Activated effector memory CD4-positive, alpha-beta T cell treated with anti-CD3 and anti-CD28 coated beads, Interleukin-2, amount 50 U/mL, for 16 hours (primary cell): ENCODE measurements at places on chromosomes 5 and 9.

DNA sequence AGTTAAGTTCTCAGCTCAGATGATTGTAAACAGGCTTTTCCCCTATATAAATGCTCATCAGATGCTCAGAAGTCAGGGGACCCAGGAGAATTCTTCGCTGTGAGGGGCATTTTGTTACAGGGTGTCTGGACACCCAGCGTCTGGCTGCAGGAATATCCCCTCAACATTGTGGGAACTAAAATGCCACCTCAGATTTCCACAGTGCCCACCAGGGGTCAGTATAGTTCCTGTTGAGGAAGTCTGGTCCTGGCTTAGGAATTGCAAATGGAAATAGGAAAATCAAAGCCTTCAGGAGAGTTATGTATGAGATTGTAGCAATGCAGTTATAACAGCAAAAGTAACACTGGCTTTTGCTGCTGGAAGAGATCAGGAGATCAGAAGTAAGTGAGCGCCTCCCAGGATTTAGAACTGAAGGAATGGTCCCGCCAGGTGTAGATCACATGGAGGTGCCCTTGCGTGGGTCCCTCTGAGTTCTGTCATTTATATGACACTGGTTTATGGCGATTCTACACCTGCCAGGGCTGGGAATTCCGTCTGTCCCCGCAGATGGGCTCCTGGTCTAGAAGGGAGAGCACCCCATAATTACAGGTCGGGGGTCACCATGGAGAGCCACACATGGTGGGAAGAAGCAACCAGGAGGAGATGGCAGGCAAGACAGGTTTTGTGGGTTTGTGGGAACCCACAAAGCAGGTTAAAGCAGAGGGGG is 47.1 kb upstream of the CTSL start:
- DNase-seq = peak; percentile 74

- DNase-seq = no peak
Measured at GRCh38 chr5:78761840-78762239, 113.3 kb upstream of the LHFPL2 start.

- no peak for DNase-seq
Measured at GRCh38 chr9:109910671-109911518, 130.9 kb downstream of the PALM2AKAP2 start.

- no peak for DNase-seq
Measured at GRCh38 chr5:6737043-6737941, 24.1 kb downstream of the TENT4A start.

DNA sequence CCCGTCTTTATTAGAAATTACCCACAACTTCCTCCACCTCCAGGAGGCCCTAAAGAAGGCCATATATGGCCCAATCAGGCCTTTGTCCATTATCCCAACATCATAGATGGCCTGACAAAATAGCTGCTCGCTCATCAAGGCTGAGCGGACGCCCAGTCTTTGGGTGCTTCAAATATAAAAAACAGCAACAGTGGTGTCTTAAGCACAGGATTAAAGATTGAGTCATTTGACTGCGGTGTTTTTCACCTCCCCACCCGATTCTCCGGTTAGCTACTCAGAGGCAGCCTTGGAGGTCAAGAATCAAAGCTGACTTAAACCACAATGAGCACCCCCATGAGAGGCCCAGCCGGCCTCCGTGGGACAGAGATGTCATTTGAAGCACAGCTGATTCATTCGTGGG is 18.8 kb downstream of the S1PR3 start:
- DNase-seq = no peak

DNA sequence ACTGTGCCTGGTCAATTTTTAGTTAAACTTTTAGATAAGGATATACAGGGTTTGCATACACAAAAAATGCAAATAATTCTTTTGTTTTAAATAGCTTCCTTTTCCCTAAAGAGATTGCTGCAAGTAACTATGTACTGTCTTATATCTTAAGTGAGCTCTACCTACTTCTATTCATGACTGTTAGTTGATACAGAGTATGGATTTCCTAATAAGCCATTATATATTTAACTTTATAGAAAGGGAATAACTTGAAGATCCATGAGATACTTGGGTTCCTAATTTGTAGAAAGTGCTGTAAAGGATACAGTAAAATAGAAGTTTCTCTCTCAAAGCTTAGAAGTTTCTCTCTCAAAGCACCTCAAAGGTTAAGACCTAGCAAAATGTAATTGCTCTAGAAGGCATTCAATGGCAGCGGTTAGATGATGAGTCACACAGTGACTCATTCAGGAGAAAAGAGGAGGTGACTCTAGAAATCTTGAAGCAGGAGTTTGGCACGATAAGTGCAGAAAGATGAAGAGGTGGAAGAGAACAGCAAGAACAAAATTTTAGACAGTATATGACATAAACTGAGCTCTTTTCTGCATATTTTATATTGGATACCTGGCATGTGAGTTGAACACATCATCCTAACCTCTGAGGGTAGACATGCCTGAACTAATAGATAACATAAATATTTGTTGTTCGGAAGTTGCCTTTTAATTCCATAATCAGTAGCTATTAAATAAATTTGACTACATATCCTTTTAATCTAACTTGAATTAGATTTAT is 5.5 kb upstream of the DNAJC21 start:
- no peak for DNase-seq

GRCh38 chr9:112384690-112385089 is 4.8 kb downstream of the HSDL2 start:
- no peak for DNase-seq

GRCh38 chr5:136457390-136458013 is 92.2 kb upstream of the TRPC7 start:
- no peak for DNase-seq

GRCh38 chr5:98735806-98736507 is 37.5 kb upstream of the RGMB start:
- no peak for DNase-seq

DNA sequence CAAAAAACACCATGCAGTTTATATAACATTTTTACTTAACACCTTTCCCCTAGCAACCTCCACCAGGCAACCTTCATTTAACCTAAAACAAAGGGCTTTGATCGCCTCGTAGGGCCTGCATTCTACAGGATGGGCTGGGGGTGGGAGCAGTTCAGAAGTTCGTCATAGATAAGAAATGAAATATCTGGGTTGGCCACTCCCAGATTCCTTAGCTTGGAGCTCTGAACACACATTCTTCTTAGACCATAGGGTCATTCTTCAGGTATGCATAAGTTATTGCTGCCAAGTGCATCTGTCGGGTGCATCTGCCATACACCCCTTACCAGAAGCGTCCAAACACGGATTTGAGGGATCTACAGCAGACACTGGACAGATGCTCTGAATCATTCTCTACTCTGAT is 4.3 kb upstream of the SLC22A5 start:
- no peak for DNase-seq

- DNase-seq = no peak
Measured at GRCh38 chr9:20207176-20207575, 415.1 kb downstream of the MLLT3 start.

- no peak for DNase-seq
Measured at GRCh38 chr9:37005517-37006140, 28.4 kb downstream of the PAX5 start.

- no peak for DNase-seq
Measured at GRCh38 chr5:66643387-66643786, 47.2 kb downstream of the MAST4 start.

DNA sequence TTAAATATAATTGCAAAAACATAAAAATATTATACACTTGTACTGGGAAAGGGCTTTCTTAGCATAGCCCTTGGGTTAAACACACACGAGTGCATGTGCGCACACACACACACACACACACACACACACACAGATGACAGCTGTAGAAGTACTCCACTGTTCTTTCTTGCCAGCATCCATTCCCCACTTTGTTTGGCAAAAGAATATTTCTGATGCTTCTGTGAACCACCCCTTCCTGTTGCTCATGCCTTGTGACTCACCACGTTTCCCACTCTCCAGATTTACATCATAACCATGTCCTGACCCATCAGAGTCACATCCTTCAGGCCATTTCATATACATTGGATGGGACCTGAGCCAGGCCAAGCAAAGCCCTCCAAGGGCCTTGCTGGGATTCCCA is 280.1 kb downstream of the DNAH5 start:
- DNase-seq = no peak

- no peak for DNase-seq
Measured at GRCh38 chr5:111976705-111977435, 219.9 kb upstream of the NREP start.

GRCh38 chr9:134988706-134989105 is 71.0 kb upstream of the FCN1 start:
- peak; percentile 21 for DNase-seq

DNA sequence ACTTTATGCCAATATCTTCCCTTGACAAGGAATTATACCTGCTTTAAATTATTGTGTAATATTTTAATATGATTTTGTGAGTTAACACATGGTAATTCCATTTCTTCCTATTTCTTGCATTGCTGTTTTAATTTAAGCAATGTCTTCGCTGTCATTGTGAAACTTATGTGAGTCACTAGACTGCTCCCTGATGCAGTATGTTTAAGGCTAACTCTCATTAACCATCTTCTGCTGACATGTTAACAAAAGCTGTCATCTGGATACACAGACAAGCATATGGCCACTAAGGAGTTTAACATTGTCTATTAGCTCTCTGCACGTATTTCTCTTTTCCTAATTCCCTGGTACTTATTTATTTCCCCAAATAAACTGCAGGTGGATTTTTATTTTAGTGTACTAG is 980.8 kb upstream of the CTNND2 start:
- no peak for DNase-seq

GRCh38 chr5:147479949-147480348 is 29.9 kb downstream of the DPYSL3 start:
- no peak for DNase-seq

DNA sequence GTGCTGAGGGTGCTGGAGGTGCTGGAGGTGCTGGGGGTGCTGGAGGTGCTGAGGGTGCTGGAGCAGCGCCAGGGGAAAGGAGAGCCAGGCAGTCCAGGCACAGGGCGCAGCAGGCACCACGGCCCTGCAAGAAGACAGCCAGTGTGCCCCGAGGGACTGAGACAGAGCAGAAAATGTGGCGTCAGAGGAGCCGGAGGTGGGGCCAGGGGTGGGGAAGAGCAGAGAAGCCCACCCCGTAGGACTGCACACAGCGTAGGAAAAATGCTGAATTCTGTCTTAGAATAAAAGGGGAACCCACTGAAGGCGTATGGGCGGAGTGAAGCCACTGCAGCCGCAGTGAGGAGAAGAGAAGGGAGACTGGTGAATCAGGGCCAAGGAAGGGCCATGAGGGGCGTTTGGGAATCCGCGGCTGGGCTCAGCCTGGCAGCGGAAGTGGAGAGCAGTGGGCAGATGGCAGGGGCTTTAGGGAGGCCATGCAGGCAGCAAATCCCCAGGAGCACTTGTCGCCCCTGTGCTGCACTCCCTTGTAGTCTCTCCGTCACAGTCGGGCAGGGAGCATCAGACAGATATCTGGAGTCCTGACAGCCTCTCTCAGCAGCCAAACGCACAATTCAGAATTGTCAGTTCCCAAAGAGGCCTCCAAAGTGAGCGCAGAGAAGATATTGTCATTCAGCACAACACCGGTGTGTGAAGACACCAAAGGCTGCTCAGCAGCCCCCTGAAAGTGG is 35.9 kb upstream of the LECT2 start:
- DNase-seq = no peak

GRCh38 chr9:94808926-94809700 is 82.6 kb downstream of the AOPEP start:
- no peak for DNase-seq

GRCh38 chr5:107501965-107502675 is 168.6 kb downstream of the EFNA5 start:
- DNase-seq = no peak

DNA sequence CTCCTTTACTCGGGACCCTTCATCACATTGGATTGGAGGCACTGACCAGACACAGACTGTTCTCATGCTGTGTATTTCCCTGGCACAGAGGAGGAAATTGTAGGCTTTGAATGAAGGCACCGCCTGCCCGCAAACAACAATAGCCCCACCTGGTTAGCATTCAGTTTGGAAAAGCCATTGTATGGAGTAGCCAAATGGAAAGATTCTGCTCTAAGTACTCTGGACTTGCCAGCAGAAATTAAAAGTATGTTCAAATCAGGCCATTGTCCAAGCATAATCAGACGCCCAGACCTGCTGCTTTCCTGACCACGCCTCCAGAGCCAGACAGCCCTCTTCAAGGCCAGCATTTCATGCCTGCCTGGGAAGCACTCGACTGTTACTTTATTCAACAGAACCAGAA is 8.0 kb upstream of the SEMA4D start:
- DNase-seq = no peak

DNA sequence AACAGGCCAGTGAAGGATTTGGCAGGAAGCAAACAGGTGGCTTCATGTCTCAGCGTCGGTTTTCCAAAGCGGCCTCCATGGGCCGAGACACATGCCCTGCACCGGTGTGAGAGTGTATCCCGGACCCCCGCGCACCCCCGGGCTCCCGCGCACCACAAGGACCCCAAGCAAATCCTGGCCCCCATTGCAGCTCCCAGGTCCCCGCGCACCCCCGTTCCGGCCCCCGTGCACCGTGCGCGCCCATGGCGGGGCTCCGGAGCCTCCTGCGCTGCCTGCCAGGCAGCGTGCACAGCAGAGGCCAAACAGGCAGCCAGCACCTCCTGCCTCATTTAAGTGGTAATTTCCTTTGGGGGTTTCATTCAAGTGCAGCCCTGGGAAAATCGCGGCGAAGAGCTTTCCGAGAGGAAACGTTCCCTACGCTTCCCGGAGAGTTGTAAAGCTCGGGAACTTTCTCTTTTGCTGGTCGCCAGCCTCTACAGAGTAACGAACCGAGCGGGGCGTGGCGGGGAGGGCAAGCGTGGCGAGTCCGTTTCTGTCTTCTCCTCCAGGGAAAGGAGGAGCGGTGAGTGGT is 145.5 kb upstream of the SLC24A2 start:
- no peak for DNase-seq

DNA sequence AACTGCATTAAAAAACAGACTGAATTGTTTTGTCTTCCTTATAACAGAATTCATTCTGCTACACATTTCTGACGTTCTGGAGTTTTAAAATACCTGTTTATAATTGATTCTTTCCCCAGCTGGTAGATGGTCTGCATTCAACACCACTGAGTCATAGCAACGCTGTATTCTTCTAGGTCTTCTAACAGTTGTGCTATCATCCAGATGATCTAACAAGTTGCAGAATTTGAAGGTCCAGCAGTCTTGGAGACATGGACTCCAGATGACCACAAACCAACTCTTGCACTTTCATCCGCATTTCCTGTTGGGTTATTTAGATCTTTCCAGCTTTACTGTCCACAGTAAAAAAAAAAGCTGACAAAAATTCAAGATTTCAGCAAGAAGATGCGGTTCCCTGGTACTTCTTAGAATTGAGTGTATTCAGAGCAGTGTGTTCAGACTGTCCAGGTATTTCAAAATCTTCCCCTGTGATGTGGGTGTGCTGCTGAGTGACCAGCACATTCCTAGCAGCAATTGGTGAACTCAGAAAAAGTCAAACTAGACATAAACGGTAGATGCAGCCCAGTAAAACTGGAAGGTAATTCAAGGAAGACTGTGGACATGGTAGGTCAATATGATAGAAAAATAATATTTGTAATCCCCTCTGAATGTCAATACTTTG is 50.2 kb downstream of the CSNK1A1 start:
- DNase-seq = no peak

DNA sequence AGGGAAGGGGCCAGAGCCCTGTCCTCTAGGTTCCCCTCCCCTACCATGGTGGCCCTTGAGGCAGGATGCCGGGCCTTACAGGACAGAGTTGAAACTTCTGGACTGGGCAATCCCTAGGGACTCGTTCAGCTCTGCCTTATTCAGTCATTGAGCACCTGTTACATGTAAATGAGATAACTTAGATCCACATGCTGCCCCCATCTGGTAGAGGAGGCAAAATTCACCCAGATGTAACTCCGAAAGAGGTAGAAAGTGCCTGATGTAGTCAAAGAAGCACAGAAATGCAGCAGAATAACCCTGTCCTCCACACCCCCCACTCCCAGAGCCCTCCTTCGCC is 1.5 kb downstream of the GGTA1 start:
- DNase-seq = no peak
